ENCODE measurements at places on chromosomes 2 and 18. TPM values are rescaled to one million over a fixed set of nuclear protein-coding genes. Genes with fewer than 3 reads are reported as not detected.

The SRD5A2 gene
- not detected for total RNA-seq

The STPG4 gene
- total RNA-seq: 0.53 TPM

The UGT1A5 gene
- not detected for total RNA-seq

The ANKRD30B gene
- not detected for total RNA-seq

The B3GNT7 gene
- 0.26 TPM for total RNA-seq

The SAG gene
- not detected for total RNA-seq

The GFPT1 gene
- total RNA-seq: 58.0 TPM

The FBXO11 gene
- total RNA-seq: 47.6 TPM

The SNORC gene
- 0.93 TPM for total RNA-seq

Measured in aortic smooth muscle cell (primary cell).